Amygdala (tissue), 56 donors: ENCODE measurements at places on chromosomes 2 and 18.
A peak's percentile ranks its signal among the peaks of the same experiment; 100 is the strongest.

- DNase-seq: no peak
Observed at GRCh38 chr18:848062-848861, 36.2 kb upstream of the YES1 start.

DNA sequence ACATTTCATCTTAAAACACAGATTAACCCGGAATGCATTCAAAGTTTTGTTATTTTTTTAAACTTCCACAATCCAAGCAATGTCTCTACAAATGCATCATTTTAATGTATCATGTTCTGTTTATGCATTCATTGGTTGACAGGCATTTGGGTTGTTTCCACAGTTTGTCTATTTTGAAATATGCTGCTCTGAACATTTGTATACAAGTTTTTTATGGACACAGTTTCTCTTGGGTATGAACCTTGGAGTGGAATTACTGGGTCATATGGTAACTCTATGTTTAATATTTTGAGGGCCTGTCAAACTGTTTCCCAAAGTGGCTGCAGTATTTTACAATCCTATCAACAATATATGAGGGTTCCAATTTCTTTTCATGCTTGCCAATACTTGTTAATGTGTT lies 57.3 kb downstream of the GULP1 start:
- no peak for DNase-seq

DNA sequence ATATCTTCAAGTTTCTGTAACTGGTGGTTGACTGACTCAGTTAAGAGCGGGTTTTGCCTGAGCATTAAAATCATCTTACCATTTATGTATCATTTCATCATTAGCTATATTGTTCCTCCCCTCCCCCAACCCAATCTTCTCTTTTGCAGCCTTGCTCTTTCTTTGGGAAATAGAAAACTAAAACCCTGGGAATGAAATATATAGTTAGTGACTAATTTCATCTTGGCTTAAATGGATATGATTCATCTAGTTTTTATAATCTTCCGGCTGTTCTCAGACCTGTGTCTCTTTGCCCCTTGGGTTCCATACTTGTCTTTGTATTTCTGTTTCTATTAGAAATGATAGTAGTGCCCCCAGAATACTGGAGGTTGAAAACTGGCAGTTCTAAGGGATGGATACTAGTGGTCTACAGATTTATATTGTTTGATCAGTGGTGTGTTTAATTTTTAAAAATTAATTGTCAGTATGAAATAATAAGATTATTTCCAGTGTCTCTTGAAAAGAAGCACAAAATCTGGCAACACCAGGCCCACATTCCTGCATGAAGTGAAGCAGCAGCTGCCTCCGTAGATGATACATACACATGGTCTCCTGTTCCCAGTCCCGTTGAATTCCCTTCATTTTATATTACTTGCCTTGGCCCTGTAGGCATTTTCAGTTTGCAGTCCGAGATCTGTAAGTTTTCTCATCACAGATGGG lies 44.5 kb downstream of the PHLPP1 start:
- DNase-seq: no peak

GRCh38 chr2:156548413-156548812 lies 112.2 kb downstream of the GPD2 start:
- DNase-seq: no peak

DNA sequence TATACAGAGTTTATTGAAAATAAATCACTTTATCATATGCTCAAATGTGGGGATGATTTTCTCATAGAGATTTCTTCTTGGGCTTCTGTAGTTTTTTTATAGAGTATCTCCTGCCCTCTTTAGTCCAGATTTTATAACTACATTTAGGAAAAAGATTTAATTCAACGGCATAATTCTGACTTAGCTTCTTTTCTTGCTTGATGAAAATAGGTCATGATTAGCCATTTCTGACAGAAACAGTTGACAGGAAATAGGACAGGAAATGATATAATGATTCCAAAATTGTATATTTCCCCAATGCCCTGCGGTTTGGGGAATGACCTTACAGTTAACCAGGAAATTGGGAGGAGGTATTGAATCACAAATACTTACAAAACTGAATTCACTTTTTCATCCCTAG lies 1531.9 kb upstream of the ACVR2A start:
- DNase-seq: no peak

DNA sequence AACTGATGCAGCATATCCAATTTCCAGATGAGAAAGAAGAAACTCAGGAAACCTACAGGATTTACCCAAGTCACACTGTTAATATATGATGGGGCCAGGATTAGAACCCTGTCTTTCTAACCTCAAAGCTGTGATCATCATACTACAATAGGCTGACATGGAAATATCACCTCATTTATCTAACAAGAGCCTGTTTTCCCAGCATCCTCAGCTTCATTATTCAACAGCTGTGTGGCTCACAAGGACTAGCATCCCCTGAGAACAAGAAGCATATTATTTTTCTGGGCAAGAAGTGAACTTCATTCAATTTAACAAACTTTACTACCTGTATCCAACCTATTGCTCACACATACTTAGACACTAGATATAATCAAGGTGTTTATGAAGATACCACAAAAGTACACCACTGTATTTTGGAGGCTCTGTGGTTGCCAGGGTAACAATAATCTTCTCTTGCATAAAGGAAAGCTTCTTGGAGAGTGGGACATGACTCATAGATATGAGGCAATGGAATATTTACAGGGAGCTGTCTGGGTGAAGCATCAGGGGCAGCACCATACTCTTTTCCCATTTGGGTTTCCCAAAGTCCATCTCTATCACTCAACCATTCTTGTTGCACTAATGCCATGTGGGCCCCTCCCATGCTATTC lies 218.2 kb downstream of the RAD51AP2 start:
- DNase-seq: no peak

DNA sequence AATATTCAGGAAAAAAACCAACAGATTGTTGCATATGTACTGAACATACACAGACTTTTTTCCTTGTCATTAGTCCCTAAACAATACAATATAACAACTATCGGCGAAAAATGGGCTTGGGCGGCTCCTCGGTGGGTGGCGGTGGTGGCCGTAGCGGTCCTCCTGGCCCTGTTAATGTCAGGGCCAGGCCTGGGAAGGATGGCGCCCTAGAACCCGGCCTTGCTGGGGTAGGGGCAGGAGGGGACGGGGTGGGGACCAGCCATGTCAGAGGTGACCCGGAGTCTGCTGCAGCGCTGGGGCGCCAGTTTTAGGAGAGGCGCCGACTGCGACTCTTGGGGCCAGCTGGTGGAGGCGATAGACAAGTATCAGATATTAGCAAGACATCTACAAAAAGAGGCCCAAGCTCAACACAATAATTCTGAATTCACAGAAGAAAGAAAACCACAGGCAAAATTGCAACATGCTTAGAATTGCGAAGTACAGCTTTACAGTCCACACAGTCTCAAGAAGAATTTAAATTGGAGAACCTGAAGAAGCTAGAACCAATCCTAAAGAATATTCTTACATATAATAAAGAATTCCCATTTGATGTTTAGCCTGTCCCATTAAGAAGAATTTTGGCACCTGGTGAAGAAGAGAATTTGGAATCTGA lies 36.5 kb downstream of the ROCK2 start:
- DNase-seq: no peak

GRCh38 chr18:7174344-7175095 lies 56.4 kb upstream of the LRRC30 start:
- DNase-seq: no peak

- DNase-seq: peak; percentile 40
Observed at GRCh38 chr18:55587418-55588110, 428 bp downstream of the TCF4 start.

- peak; percentile 36 for DNase-seq
Observed at GRCh38 chr18:32093102-32093511, 1.4 kb downstream of the RNF138 start.

- no peak for DNase-seq
Observed at GRCh38 chr18:56712761-56713160, 61.6 kb downstream of the WDR7 start.

DNA sequence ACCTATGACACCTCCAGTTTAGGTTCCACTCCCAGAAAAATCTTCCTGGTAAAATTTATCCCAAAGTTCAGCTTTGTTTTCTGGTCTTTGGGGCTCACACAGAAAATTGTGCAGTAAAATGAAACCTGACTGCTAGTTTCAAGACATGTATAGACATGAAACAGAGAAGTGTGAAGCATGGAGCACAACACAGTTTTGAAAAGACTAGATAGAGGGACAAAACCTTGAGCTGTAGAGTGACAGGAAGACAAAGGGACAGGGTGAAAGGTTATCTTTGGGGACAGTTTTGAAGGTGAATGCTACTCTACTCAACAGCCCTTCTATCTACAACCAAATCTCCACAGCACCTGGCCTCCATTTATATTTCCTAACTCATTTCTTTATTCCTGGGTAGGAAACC lies 352.6 kb downstream of the RBM43 start:
- no peak for DNase-seq

DNA sequence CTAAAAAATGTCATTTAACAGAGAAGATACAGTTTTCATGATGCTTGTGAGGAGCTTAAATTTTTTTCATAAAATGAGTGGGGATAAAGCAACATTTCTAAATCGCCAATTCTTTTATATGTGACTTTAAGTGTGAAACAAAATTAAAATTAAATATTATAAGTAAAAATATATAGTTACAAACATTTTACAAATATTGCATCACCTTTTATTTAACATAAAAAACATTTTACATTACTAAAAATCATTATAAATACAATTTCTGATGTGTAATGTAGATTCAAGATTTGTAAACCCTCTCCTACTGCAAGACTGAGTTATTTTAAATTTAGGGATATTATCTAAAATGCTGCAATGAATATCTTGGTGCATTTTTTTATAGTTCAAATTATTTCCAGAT lies 44.4 kb upstream of the GATA6 start:
- DNase-seq: no peak

DNA sequence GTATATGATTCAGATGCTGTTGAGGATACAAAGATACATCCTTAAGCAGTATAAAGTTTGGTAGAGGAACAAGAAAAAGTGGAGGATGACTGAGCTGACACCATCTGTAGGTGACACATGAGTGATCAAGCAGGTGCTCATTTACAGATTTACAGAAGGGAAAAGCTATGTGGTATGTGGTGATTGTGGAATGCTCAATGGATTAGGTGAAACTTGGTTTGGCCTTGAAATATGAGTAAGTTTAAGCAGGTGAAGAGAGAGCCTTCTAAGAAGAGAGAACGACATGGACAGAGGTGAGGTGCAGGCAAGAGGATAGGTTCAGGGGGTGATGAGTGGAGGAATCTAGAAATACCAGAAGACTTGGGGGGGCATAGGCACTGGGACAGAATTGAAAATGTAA lies 5.9 kb downstream of the ASXL3 start:
- DNase-seq: no peak

DNA sequence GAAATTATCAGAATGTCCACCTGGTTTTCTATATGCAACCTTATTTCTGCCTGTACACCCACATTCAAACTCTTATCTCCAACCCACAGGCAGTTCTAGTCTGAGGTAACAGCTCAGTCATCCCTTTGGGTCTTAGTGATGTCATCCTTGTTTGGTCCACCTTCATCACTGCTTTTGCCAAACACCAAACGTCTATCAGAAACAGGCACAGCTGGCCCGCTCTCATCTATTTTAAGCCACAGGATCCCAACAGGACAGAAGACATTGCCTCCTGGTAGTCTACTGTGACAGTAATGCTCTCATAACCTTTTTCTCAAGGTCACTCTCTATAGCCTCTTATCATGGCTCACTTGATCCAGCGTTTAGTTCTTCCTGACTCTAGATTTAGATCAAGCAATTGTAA lies 99.0 kb upstream of the CHAC2 start:
- DNase-seq: no peak

- DNase-seq: no peak
Observed at GRCh38 chr2:120105360-120105759, 92.5 kb downstream of the EPB41L5 start.

GRCh38 chr2:203797276-203797675 lies 70.3 kb upstream of the CTLA4 start:
- DNase-seq: no peak

- no peak for DNase-seq
Observed at GRCh38 chr2:104233591-104233990, 620.3 kb upstream of the POU3F3 start.

- no peak for DNase-seq
Observed at GRCh38 chr18:62938487-62938886, 223.1 kb downstream of the PHLPP1 start.

GRCh38 chr18:61823595-61823994 lies 69.2 kb downstream of the RNF152 start:
- no peak for DNase-seq

DNA sequence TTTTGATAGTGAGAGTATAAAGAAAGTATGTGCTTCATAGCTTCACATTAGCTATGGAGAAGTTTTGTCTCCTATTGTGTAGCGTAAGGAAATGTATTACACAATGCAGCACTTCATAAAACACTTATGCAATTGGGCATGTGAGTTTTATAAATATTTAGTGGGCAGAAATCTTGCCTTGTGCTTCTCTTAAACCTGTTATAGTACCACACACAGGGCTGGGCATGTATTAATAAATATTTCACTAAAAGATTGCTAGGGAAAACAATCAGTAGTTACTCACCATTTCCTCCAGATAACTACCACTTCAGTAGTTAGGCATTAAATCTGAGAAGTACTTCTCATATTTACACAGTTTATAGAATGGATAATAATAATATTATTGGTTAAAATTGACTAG lies 1080.8 kb upstream of the PIK3C3 start:
- no peak for DNase-seq

DNA sequence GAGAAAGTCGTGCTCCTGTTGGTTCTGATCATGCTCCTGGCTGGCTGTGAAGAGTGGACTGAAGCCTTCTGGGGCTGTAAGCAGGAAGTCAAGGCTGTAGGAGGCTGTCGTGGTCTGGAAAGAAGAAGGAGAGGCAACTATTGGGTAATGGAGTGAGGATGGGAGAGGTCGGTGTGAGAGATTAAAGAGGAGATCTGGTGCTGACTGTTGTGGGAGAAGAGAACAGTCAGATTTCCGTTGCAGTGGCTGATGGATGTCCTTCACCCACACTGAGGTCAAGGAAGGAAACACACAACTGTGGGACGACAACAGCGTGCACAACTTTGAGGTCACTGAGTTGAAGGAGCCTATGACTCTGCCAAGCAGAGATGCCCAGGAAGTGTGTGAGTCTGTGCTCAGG lies 2.8 kb upstream of the PSMD1 start:
- no peak for DNase-seq

GRCh38 chr18:48891721-48892120 lies 59.0 kb downstream of the SMAD7 start:
- no peak for DNase-seq

GRCh38 chr2:235820571-235820970 lies 326.7 kb downstream of the AGAP1 start:
- no peak for DNase-seq

- no peak for DNase-seq
Observed at GRCh38 chr2:236601316-236602202, 31.9 kb downstream of the ACKR3 start.

GRCh38 chr18:3723554-3723953 lies 273.6 kb downstream of the TGIF1 start:
- no peak for DNase-seq

- no peak for DNase-seq
Observed at GRCh38 chr18:70078106-70078505, 127.4 kb downstream of the RTTN start.

DNA sequence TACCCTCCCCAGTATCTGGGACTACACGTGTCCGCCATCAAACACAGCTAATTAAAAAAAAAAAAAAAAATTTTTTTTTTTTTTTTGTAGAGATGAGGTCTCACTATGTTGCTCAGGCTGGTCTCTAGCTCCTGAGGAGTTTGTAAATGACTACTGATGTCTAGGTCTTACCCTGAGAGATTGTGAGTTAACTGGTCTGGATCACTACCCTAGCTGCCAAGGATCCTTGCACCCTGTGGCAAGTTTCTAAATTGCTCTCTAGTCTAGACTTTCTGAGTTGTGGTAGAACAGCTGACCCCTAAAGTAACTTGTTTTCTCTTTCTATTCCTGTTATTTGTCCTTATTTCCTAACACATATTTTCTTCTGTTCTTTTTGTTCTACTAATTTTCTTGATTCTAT lies 44.5 kb downstream of the ABHD3 start:
- DNase-seq: no peak
